HFF-Myc (cell line): ENCODE measurements at places on chromosomes 7 and 10.
A peak's percentile ranks its signal among the peaks of the same experiment; 100 is the strongest.

DNA sequence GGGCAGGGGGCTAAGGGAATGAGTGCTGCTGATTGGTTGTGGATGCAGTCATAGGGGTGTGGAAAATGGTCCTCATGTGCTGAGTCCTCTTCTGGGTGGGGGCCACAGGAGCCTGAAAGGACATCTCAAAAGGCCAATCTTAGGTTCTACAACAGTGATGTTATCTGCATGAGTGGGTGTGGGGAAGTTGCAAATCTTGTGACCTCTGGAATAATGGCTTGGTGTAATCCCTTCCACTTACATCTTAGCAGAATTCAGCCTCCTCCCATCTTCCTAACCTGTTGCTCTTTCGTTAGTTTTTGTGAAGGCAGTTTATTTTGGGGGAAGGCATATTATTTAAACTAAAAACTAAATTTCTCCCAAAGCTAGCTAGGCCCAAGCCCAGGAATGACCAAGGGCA is 42.0 kb upstream of the OIT3 start:
- no peak for DNase-seq

DNA sequence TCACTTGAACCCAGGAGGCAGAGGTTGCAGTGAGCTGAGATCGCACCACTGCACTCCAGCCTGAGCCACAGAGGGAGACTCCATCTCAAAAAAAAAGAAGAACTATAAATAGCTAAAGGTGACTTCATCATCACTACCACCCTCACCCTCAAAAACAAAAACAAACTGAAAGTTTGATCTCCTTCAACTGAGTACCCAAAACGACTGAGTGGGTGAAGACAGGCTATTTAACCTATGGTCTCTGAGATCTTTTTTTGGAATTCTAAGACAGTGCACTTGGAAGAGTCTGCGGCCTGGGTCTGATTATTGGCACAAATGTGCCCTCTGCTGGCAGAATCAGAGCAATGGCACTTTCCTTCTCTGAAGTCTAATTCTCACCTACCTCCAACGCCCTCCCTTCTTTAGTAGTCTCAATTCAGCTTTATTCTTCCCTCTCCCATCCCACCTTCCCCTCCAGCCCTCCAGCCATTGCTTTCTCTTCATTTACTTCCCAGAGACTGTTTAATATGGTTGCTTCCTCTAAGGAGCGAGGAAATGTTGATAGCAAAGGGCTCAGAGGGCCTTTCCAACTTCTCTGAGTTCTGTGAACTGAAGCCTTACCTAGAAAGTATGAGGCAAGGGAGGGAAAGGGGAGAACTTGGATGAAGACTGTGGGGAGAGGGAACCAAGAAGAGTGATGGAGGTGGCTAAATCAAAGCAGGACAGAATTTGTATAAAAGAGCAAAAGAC is 2.9 kb upstream of the MYOZ1 start:
- DNase-seq: no peak

DNA sequence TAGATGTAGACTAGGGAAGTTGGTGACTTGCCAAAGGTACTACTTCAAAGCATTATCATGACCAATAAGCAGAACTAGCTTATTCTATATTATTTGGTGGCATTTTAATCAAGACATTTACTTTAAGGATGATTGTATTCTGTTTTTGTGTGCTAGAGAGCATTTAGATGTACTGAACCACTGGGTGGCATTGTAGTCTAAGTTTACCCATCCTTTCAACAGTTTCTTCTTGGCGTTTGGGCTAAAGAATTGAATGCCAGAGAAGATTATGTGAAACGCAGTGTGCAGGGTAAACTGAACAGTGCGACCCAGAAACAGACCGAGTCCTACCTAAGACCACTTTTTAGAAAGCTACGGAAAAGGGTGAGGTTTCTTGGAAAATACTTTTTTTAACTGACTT is 26.8 kb downstream of the PRPF18 start:
- DNase-seq: peak; percentile 22

DNA sequence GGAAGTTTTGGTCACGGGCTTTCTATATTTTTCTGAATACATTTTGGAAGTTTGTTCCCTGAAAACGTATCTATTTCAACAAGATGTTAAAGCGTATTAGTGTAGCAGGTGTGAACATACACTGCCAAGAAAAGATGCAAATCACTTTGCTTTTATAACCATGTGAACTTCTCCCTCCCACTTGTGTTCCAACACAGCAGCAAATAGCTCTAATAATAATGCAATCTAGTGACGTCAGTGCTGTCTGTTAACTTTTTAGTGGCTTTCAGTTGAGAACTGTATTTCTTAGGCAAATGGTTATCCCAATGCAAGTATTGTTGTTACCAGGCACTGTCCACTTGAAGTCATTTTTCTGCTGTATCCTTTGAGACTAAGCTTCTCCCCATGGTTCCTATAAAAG is 188.4 kb upstream of the IGFBP3 start:
- DNase-seq: no peak

GRCh38 chr10:77715088-77715487 is 77.5 kb upstream of the KCNMA1 start:
- DNase-seq: no peak

GRCh38 chr10:112232670-112233069 is 49.1 kb upstream of the GPAM start:
- no peak for DNase-seq

- no peak for DNase-seq
These were observed 248.6 kb downstream of the GPAM start for GRCh38 chr10:111934931-111935330.

DNA sequence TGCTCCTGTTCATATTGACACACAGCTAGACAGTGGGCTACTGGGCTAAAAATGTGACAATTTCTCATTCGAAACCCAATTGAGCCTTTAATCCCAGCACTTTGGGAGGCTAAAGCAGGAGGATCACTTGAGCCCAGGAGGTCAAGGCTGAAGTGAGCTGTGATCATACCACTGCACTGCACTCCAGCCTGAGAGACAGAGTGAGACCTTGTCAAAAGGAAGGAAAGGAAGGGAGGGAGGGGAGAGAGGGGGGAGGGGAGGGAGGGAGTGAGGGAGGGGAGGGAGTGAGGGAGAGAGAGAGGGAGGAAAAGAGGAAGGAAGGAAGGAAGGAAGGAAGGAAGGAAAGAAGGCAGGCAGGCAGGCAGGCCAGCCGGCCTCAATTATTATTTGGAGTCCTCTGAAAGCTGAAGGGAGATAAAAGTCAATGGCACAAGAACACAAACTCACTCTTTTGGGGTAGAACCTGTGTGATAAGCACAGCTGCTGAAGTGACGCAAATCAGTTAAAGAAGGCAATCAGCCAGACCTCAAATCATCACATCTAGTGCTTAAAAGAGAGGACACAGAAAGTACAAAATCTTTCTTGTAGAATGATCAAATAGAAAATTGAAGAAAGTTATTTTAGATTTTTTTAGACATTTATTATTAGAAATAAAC is 98.1 kb downstream of the CCDC71L start:
- DNase-seq: no peak

GRCh38 chr10:33570495-33570894 is 236.0 kb upstream of the NRP1 start:
- DNase-seq: no peak

GRCh38 chr7:28173531-28173930 is 7.1 kb downstream of the JAZF1 start:
- no peak for DNase-seq

DNA sequence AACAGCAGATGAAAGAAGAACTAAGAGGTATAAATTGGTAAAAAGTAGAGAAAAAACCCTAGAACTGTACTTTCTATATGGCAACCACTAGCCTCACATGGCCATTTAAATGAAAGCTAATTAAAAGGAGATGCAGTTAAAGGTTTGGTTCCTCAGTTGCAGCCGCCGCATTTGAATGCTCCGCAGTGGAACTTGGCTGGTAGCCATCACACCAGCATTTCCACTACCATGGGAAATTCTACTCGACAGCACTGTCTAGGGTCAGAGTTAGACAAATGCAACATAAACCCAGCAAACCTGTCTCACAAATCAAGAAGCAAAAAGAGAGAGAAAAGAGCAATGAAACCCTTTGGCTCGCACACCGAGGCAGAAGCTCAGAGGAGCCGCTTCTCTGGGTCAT is 29.7 kb downstream of the VIPR2 start:
- no peak for DNase-seq

GRCh38 chr7:109660401-109660800 is 1090.7 kb downstream of the DNAJB9 start:
- no peak for DNase-seq

- no peak for DNase-seq
These were observed 16.9 kb upstream of the STMP1 start for GRCh38 chr7:135645296-135645904.

DNA sequence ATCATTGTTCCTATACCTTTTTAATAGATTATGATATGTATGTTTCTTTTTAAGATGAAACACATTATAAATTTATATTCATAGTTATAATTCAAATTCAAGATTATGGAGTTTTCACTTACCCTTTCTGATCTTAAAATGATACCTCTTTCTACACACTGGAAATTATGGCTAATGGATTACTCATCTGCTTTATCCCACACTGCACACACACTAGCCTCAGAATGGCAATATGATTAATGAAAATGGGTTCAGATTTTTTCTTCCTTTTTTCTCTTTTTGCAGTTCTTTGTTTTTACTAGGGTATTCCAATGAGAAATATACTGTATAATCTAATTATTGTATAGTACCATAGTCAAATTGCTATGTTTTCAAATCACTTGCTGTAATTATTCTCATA is 82.3 kb upstream of the FZD1 start:
- no peak for DNase-seq

DNA sequence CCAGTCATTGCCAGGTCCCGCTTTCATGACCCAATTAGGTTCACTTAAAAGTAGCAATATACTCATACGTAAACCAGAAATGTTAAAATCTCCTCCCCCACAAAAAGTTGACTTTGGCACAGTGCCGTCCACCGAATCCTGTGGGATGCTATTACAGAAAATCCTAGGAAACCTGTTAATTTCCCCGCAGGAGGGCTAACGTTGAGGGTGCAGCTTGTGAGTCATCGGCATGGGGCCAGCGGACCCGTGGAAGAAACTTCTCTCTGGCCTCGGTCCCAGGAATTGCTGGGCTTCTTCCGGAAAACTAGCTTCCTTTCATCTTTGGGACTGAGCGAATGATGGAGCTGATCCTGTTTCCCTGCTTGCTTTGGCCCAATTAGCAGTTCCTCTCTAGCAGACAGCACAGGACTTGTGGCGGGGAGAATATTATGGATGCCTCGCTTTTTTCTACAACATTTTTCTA is 13.5 kb downstream of the CRYGN start:
- peak; percentile 57 for DNase-seq

- DNase-seq: no peak
These were observed 697.6 kb downstream of the KCNMA1 start for GRCh38 chr10:76939933-76940468.

DNA sequence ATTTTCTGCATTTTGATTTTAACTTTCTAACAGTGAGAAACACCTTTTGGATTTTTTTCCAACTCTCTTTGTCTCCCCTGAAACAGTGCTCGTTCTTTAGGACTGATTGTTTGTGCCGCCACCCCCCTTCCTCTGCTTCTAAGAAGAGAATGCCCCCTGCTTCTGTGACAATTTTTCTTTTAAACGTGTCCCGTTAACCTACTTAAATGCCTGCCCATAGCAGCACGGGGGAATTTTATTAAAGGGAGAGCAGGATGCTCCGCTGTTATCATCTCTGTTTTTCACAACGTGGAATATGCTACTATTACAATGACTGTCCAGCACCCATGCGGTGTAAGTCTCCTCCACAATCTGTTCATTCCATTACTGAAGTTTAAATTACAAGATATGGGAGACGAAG is 67.8 kb downstream of the SVIL start:
- DNase-seq: no peak

GRCh38 chr7:107726356-107727130 is 17.4 kb upstream of the CBLL1 start:
- DNase-seq: no peak

GRCh38 chr10:117860823-117861222 is 185.9 kb downstream of the RAB11FIP2 start:
- peak; percentile 7 for DNase-seq

GRCh38 chr10:44860811-44861736 is 50.1 kb upstream of the TMEM72 start:
- DNase-seq: peak; percentile 48

GRCh38 chr10:123777881-123778280 is 111.7 kb downstream of the GPR26 start:
- DNase-seq: no peak

DNA sequence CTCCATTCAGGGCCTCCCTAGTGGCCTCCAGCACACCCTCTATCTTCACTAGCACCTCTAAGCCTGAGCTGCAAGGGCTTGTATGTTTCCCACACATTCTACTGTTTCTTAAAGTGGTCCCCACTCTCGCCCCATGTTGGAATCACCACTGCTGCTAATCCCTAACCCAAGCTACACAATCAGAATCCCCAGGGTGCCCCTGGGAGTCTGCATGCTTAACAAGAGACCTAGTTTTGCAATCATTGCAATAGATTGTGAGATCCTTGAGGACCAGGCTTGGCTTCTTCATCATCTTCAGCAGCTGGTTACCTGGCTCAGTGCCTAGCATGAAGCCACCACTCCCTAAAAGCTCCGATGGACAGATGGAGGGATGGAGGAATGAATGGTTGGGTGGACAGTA is 113.9 kb downstream of the MYOF start:
- no peak for DNase-seq

GRCh38 chr10:101293007-101293723 is 60.8 kb upstream of the BTRC start:
- DNase-seq: no peak

GRCh38 chr7:81768951-81769778 is 682 bp downstream of the HGF start:
- DNase-seq: no peak

- DNase-seq: no peak
These were observed 25.1 kb upstream of the FAM20C start for GRCh38 chr7:167090-167855.

GRCh38 chr7:2814946-2815874 is 28.9 kb downstream of the GNA12 start:
- DNase-seq: no peak

DNA sequence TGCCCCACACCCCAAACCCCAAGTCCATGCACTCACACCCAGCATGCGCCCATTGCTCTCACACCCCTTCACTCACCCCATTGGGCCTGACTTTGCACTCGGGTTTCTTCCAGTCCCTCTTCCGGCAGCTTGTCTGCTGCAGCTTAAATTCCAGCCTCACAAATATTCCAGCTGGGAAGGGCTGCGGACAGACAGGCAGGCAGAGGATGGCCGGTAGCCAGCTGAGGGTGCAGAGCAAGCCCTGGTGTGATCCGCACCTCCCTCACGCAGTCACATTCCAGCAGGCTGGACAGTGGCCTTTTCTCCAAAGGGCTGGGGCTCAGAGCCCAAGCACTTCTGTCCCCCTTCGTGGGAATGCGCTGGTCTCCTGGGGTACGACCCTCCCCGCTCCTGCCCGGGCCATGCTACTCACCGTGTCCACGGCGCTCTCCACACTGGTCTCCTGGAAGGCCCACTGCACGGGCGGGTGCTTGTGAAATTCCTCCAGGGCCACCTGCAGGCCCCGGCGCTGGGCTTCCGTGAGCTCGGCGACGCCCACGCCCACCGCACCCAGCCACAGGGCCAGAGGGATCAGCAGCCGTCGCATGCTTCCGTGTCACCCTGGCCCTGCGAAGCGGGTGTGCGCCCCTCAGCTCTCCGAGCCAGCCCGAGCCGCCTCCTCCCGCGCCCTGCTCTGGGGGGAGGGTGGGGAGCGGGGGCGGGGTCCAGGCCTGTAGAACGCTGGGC is 1.2 kb downstream of the RARRES2 start:
- DNase-seq: no peak

- DNase-seq: no peak
These were observed 23.1 kb downstream of the PDE1C start for GRCh38 chr7:32047075-32047474.

- DNase-seq: no peak
These were observed 176.5 kb downstream of the SUGCT start for GRCh38 chr7:40311307-40311706.

- no peak for DNase-seq
These were observed 266.3 kb downstream of the BICC1 start for GRCh38 chr10:58778966-58779365.

- DNase-seq: no peak
These were observed 44.1 kb upstream of the LAMB1 start for GRCh38 chr7:108046952-108047506.
